Fibroblast of skin of right biceps (primary cell): ENCODE measurements at places on chromosomes 4 and X.
A peak's percentile ranks its signal among the peaks of the same experiment; 100 is the strongest.

DNA sequence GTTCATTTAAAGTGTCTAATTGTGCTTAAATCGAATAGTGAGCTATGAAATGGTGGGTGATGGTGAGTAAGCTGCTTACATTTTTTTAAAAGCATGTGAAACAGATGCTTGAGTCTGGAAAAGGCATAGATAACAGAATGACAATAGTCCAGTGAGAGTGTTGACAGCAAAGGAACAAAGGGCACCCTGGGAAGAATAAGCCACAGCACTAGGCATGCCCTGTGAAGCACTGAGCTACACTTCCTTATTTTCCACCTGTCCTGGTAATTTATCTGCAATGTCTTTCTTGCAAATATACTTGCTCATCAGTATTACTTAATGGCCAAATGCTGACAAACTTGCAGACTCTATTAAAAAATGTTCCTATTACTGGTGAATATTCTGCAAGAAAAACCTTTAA lies 168.7 kb downstream of the PRDM5 start:
- DNase-seq: no peak

- DNase-seq: no peak
Observed at GRCh38 chr4:41921476-41921875, 13.8 kb upstream of the TMEM33 start.

DNA sequence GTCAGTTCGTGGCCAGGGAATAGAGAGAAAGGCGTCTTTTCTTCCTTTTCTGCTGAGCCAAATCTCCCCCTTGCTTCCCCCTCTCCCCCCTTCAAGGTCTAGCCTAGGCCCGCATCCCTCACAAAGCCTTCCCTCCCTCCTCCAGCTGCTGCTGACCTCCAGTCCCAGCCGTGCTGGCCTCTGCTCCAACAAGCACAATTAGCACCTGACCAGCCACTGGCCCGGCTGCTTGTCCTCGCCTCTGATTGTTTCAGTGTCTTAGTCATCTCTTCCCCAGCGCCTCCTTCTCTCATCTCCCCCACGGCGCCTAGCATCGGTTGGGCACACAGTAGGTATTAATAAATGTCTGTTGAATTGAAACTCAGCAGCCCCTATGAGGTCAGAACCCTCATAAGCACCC lies 4.2 kb downstream of the ELF4 start:
- no peak for DNase-seq

GRCh38 chr4:189029976-189030504 lies 890.8 kb downstream of the TRIML1 start:
- peak; percentile 1 for DNase-seq

DNA sequence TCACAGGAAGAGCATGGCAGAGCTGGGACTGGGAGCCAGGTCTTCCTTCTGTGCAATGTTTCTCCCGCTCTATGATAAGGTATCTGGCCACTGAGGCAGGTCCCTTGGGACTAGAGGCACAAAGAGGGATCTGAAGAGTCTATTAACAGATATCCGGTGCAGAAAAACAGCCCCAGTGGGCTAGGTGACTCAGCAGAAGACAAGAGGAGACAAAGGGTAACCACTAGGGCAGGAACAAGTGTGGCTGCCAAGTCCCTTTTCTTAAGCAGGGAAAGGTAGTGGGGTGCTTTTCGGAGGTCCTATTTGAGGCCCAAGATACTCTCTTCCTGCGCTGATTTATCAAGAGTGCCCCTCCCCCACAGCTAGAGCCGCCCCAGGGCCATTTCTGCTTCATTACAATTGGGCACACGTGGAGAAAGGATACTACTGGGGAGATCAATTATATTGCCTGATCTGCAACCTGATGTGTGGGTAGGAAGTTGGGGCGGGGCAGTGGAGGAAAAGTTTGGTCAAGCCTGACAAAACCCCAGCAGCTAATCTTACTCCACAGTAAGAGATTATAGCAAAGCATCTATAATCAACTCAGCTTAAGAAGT lies at the start of gene DGAT2L6:
DGAT2L6 (plus strand) TSS at position 546 of the 596 bp plus-strand sequence. CDS start 100 bp downstream, outside the sequence.
- peak; percentile 18 for DNase-seq
